Breast epithelium (tissue), 4 donors: ENCODE measurements at places on chromosomes 7 and 10. TPM values are rescaled to one million over a fixed set of nuclear protein-coding genes. Genes with fewer than 3 reads are reported as not detected.
A peak's percentile ranks its signal among the peaks of the same experiment; 100 is the strongest.

DNA sequence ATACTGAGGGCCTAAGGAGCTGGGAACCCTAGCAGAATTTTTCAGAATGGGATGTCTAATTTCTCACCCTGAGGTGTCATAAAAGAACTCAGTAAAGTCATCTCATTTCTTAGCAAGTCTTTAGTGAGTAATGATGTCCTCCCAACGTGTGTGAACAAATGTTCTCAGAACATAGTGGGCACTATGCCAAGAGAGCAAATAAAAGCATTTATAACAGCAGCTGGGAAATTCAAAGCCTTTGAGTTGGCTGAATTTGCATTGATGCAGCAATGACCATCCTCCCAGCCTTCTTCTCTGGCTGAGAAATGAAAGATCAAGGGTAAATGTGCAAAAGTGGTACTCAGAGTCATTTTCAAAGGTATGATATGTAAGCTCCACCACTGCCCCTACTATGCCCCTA, 109.4 kb downstream of the FAM107B start:
- H3K27ac ChIP-seq = no peak overlapping the region
- DNase-seq = no peak
- H3K4me3 ChIP-seq = no peak overlapping the region
- no peaks in the 10 kb centered on the region for H3K36me3 ChIP-seq

DNA sequence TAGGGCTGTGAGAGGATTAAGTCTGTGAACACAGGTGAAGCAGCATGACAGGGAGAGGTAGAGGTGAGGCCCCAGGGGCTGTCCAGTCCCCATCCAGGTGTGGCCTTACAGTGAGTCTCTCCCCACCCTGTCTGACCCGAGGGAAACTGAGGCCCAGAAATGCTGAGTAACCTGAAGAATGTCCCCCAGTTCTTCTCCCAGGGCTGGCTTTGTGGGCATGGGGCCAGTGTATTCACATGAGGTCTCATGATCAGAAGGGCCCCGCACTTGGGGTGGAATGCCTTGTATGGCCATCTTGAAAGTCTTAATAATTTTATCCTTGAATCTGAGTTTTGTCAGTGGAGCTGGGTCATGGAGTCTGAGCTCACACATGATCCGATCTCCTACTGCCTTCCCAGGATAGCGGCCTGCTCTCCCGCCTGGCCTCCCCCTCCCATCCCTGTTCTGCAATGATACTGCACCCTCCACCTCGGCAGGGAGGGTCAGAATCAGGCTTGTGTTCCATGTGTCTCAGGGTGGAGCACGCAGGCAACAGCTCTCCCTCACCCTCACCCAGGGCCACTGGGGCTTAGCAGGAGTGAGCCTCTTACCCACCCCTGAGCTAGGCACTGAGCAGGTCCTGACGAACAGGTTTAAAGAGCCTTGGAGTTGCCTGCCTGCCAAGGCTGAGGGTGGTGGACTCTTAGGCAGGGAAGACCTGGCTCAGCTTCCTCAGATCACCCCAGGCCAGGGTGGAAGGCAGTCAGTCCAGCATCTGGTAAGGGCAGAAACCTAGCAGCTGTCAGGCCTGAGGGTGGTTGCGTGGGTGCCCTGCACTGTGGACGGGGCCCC, 41.4 kb upstream of the NPFFR1 start:
- no peaks in the 10 kb centered on the region for H3K36me3 ChIP-seq
- DNase-seq = no peak
- no peak overlapping the region for H3K4me3 ChIP-seq
- no peaks in the 10 kb centered on the region for H3K4me1 ChIP-seq
- no peaks in the 10 kb centered on the region for H3K27me3 ChIP-seq

DNA sequence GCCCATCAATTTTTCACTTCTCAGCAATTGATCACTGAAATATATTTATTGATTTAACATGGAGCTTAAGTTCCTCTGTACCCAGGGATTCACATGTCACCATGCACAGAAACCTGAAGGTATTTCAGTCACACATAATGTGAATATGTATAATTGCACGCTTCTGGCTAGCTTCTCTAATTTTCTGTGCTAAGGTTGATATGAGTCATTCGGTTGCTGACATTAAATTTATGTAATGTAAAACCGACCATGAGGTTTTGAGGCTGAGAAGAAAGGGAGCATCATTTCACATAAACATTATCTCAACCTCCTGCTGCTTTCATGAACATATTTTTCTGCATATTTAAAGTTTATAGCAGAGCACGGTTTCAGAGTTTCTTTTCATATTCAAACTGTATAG, 381.0 kb upstream of the TPK1 start:
- DNase-seq = no peak
- H3K27me3 ChIP-seq = no peaks in the 10 kb centered on the region
- H3K36me3 ChIP-seq = no peaks in the 10 kb centered on the region
- no peak overlapping the region for H3K4me3 ChIP-seq
- no peak overlapping the region for H3K27ac ChIP-seq

DNA sequence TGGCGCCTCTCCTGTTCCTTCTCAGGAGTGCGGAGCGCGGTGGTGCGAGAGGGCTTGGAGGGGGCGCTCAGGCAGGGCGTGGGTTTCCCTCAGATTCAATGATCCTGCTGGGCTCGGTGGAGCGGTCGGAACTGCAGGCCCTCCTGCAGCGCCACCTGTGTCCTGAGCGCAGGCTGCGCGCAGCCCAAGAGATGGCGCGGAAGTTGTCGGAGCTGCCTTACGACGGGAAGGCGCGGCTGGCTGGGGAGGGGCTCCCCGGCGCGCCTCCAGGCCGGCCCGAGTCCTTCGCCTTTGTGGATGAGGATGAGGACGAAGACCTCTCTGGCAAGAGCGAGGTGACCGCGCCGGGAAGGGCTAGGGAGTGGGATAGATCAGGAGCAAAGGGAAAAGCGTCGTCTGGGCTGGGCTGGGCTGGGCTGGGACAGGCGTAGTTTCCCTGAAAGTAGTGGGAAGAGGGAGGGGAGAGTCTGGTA, 17.0 kb downstream of the FAM131B start:
- no peaks in the 10 kb centered on the region for H3K36me3 ChIP-seq
- H3K4me3 ChIP-seq = peak overlapping the region; percentile 28
- H3K27ac ChIP-seq = no peak overlapping the region
- H3K4me1 ChIP-seq = no peaks in the 10 kb centered on the region

DNA sequence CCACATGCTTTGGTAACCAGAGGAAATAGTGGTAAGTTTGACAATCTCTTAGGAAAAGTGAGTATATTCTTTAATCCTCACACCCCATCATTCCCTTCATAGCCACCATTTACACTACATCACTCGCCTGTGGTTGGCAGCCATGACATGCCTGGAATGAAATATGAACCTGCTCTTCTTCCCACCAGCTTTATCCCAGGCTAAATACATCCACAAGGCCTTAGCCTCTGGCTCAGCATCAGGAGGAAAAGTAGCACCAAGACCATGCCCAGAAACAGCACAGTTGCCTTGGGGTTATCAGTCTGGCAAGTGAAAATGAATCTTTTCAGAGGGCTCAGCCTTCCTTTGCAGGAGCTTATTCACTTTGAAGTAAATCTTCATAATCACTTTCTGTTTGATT, 40.3 kb downstream of the SGCE start:
- H3K36me3 ChIP-seq = no peaks in the 10 kb centered on the region
- no peak for DNase-seq
- no peaks in the 10 kb centered on the region for H3K27me3 ChIP-seq
- no peak overlapping the region for H3K27ac ChIP-seq
- H3K4me3 ChIP-seq = no peak overlapping the region

- peaks cover 39% of the 10 kb centered on the region for H3K27me3 ChIP-seq
- no peak overlapping the region for H3K27ac ChIP-seq
- no peaks in the 10 kb centered on the region for H3K36me3 ChIP-seq
- peak overlapping the region; percentile 55 for H3K4me3 ChIP-seq
- DNase-seq = no peak
Observed at GRCh38 chr10:120457431-120458172, 575 bp downstream of the PLPP4 start.

- no peak for DNase-seq
- no peak overlapping the region for H3K4me3 ChIP-seq
- no peaks in the 10 kb centered on the region for H3K27me3 ChIP-seq
- H3K27ac ChIP-seq = peak overlapping the region; percentile 17
Observed at GRCh38 chr7:28070297-28071055, 110.1 kb downstream of the JAZF1 start.

- H3K4me1 ChIP-seq = no peaks in the 10 kb centered on the region
- H3K27me3 ChIP-seq = no peaks in the 10 kb centered on the region
- H3K27ac ChIP-seq = no peak overlapping the region
- no peak overlapping the region for H3K4me3 ChIP-seq
Observed at GRCh38 chr7:148733496-148733895, 34.8 kb downstream of the CUL1 start.

- no peaks in the 10 kb centered on the region for H3K4me1 ChIP-seq
- no peak overlapping the region for H3K4me3 ChIP-seq
- H3K27ac ChIP-seq = no peak overlapping the region
- peaks cover 7% of the 10 kb centered on the region for H3K27me3 ChIP-seq
- no peak for DNase-seq
Observed at GRCh38 chr10:70281609-70282008, 2.2 kb downstream of the NPFFR1 start.

GRCh38 chr10:109780997-109781396, 142.3 kb downstream of the XPNPEP1 start:
- H3K4me1 ChIP-seq = no peaks in the 10 kb centered on the region
- no peak overlapping the region for H3K27ac ChIP-seq
- no peak for DNase-seq
- H3K36me3 ChIP-seq = no peaks in the 10 kb centered on the region

DNA sequence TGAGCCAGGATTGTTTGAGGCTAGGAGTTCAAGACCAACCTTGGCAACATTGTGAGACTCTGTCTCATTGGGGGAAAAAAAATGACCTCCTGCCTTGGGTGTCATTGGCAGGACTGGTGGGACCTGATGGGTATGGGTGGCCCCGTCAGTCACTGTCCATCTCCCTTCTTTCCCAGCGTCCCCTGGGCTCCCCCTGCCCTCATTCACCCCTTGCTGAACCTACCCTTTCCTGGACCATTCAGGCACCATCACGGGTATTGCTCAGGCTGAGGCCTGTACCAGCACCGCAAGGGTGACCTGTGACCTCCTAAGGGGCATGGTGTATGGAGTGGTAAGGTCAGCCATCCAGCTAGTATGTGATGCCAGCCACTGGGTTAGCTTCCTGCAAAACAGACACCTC, 19.4 kb downstream of the ASL start:
- no peak for DNase-seq
- H3K27me3 ChIP-seq = no peaks in the 10 kb centered on the region

DNA sequence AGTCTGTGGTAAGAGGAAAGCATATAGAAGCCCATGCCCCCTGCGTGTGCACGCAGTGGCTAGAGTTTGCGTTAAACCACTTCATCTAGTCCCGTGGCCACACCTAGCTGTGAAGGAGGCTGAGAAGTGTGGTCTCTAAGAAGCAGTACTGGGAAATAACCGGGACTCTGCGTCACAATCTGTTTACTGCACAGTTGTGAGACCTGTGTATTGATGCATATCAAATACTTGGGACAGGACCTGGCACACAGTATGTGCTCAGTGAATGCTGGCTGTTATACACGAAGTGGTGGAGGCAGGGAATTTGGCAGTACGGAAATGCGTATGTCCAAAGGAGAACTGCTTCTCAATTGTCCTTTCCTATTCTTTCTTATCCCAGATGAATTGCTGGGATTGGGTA, 149.5 kb downstream of the ARHGAP21 start:
- H3K27ac ChIP-seq = no peak overlapping the region
- DNase-seq = no peak
- H3K36me3 ChIP-seq = no peaks in the 10 kb centered on the region
- H3K4me3 ChIP-seq = no peak overlapping the region
- no peaks in the 10 kb centered on the region for H3K4me1 ChIP-seq
- no peaks in the 10 kb centered on the region for H3K27me3 ChIP-seq

DNA sequence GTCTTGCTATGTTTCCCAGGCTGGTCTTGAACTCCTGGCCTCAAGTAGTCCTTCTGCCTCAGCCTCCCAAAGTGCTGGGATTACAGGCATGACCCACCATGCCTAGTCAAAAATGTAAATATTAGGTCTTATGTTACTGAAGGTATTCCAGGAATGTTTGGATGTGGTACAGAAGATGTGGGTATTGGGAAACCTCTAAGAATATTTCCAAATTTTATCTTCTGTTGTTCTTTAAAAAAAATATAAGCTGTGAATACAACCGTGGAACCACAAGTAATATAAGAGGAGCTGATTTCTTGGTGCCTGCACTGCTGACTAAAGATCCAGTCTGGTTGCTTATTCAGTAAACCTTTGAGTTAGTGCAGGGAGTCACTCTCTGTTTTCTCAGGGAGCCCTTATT, 178.3 kb downstream of the AUTS2 start:
- peaks cover 4% of the 10 kb centered on the region for H3K4me1 ChIP-seq
- no peaks in the 10 kb centered on the region for H3K36me3 ChIP-seq
- no peaks in the 10 kb centered on the region for H3K27me3 ChIP-seq
- DNase-seq = no peak

- H3K36me3 ChIP-seq = no peaks in the 10 kb centered on the region
- no peak overlapping the region for H3K4me3 ChIP-seq
- H3K27me3 ChIP-seq = no peaks in the 10 kb centered on the region
- H3K4me1 ChIP-seq = no peaks in the 10 kb centered on the region
- no peak for DNase-seq
- H3K27ac ChIP-seq = no peak overlapping the region
Observed at GRCh38 chr7:93620057-93620456, 45.5 kb upstream of the CALCR start.

- no peak overlapping the region for H3K4me3 ChIP-seq
- H3K4me1 ChIP-seq = no peaks in the 10 kb centered on the region
- H3K27ac ChIP-seq = no peak overlapping the region
- DNase-seq = no peak
Observed at GRCh38 chr7:140564643-140565042, 76.0 kb downstream of the DENND2A start.

GRCh38 chr10:53836638-53837037, 964.4 kb downstream of the PCDH15 start:
- no peak for DNase-seq
- no peaks in the 10 kb centered on the region for H3K36me3 ChIP-seq
- no peak overlapping the region for H3K27ac ChIP-seq
- no peaks in the 10 kb centered on the region for H3K4me1 ChIP-seq
- no peak overlapping the region for H3K4me3 ChIP-seq
- no peaks in the 10 kb centered on the region for H3K27me3 ChIP-seq

- no peak overlapping the region for H3K4me3 ChIP-seq
- H3K27ac ChIP-seq = no peak overlapping the region
- no peaks in the 10 kb centered on the region for H3K36me3 ChIP-seq
- H3K4me1 ChIP-seq = peaks cover 3% of the 10 kb centered on the region
Observed at GRCh38 chr7:148334441-148334956, 256.1 kb upstream of the C7orf33 start.

DNA sequence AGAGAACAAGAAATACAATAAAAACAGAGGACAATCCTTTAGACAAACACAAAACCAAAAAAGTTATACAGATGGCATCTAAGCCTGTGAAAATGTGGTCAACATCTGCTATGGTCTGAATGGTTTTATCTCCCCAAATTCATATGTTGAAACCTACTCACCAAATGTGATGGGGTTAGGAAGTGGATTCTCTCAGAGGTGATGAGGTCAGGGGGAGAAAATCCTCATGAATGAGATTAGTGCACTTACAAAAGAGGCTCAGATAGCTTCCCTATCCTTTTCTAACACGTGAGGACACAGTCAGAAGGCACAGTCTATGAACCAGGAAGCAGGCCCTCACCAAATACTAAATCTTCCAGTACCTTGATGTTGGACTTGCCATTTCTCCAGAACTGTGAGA, 147.8 kb upstream of the GPR22 start:
- no peaks in the 10 kb centered on the region for H3K27me3 ChIP-seq
- no peak overlapping the region for H3K27ac ChIP-seq
- DNase-seq = no peak
- H3K4me1 ChIP-seq = no peaks in the 10 kb centered on the region

The SYNPO2L gene
- not detected for total RNA-seq

The LRIT1 gene
- not detected for total RNA-seq

The GARIN1A gene
- total RNA-seq = 3.4 TPM

The SPDYE8 gene
- not detected for total RNA-seq

The GFRA1 gene
- total RNA-seq = 153 TPM

The SERPINE1 gene
- total RNA-seq = 6.2 TPM

The ETV1 gene
- 3.2 TPM for total RNA-seq

The CTNNA3 gene
- 0.59 TPM for total RNA-seq

The ANXA8L1 gene
- total RNA-seq = 6.6 TPM

The NUTM2A gene
- 2.9 TPM for total RNA-seq
